Activated T-helper 1 cell treated with anti-CD3 and anti-CD28 coated beads, Interleukin-2, amount 50 U/mL, for 16 hours (primary cell): ENCODE measurements at places on chromosomes 6 and 20.

- DNase-seq = no peak
Observed at GRCh38 chr20:49825521-49826033, 12.9 kb downstream of the SLC9A8 start.

- DNase-seq = no peak
Observed at GRCh38 chr20:23441850-23442313, 2.4 kb downstream of the CSTL1 start.

DNA sequence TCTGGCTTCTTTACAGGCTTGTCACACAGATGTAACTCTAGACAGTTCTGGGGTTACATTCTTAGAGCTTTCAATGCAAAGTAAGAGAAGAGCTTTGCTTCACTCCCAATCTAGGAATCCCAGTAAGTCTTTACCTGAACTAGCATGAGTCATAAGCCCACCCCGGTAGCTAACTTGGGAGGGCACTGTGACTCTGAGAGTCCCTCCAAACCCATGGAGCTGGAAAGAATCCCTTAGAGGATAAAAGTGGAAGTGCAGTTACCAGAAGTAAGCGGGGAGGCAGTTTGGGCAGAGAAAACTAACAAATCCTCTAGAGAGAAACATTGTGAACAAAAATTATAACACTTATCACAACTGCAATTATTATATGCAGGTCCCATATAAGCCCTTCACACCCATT, 84.0 kb upstream of the SMLR1 start:
- no peak for DNase-seq

- DNase-seq = no peak
Observed at GRCh38 chr20:15475483-15475882, 1097.8 kb downstream of the KIF16B start.

DNA sequence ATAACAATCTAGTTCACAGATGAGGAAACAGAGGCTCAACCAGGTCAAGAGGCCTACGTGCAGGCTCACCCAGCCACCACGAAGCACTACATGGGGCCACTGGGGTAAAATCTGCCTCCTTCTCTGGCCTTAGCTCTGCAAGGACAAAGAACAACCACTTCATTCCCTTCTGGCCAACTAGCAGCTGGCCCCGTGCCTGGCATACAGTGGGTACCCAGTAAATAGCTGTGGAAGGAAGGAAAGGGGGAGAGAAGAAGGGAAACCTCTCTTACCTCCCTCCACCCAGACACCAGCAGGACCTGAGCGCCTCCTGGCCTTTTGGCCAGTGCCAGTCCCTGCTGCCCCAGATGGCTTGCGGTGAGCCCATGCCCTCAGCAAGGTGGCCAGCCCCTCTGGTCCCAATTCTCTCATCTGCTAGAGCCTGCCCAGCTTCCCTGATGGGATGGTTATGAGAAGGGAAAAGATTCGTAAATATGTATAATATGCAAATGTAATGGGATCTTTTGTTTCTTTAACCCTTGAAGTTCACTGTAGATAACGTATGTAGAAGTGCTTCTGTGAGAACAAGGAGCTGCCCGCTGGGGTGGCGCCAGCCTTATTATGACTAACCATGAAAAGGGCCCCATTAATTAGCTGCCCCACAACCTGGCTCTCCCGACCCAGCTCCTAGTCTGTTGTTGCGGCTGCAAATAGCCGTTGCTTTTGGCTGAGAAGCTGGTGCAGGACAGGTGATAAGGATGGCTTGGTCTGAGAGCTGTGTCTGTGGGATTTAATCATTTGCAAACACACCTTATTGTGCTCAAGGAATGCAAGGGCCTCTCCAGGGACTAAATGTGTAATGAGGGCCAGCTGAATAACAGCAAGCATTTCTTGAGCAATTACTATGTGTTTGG, 62.0 kb downstream of the DLGAP4 start:
- DNase-seq = no peak

- DNase-seq = no peak
Observed at GRCh38 chr6:26129656-26130055, 42.4 kb downstream of the HFE start.

- no peak for DNase-seq
Observed at GRCh38 chr6:26524722-26525370, 13.3 kb upstream of the HMGN4 start.

DNA sequence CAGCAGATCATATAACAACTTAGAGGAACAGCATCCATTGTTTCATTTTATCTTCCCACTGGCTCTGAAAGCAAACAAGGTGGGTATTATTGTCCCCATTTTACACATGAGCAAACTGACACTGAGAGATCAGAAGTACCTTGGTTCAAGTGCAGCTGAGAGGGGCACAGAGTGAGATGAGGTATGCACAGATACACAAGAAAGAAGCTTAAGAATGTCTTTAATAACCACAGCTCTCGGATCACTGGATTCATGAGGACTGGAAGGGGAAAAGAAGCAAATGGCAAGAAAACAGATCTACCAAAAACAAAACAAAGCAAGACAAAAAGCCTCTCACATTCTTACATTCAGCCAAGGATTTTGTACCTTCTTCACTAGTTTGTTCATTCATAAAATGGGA, 10.6 kb downstream of the SLC2A10 start:
- DNase-seq = no peak

GRCh38 chr6:130324657-130325056, 41.2 kb upstream of the TMEM200A start:
- DNase-seq = no peak

- DNase-seq = no peak
Observed at GRCh38 chr6:31736768-31737314, 511 bp upstream of the CLIC1 start.

- no peak for DNase-seq
Observed at GRCh38 chr6:15398633-15399275, 152.9 kb downstream of the JARID2 start.

GRCh38 chr20:51482836-51483473, 59.6 kb downstream of the NFATC2 start:
- DNase-seq = no peak

- no peak for DNase-seq
Observed at GRCh38 chr6:5995949-5996713, 10.6 kb downstream of the NRN1 start.

DNA sequence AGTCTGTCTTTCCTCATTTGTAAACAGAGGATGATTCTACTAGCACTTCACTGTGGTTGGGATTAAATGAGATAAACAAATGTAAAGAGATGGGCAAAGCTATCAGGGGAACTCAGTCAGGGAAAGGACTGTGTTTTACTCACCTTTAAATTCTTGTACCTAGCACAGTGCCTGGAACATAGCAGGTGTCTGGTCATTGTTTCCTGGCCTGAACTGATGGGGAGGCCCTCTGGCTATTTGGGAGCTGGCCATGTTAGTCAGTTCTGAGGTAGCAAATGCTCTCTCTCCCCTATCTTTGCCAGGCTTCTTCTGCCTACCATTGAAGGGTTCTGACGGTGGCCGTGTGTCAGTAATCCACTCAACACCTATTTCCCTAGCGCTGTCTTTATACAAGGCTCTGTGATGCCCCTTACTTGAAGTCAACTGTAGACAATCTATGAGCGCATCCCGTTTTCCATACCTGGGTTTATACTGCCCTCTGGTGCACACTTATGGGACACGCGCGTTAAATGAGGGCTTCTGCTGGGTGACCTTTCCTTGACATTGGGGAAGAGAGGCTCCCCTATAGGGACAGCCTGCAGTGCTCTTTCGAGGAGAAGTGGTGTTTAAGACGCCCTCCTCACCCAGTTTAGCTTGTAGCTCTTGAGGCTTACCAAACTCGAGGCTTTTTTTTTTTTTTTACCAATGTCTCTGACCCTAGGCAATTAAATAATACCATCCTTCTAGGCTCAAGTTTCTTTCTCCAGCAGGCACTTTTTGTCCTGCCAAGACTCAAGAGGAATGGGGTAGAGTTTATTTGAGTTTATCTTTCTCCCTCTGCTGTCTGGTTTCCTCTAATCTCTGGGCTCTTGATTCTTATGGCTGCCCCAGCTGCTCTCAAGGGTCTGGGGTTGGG, 4.0 kb upstream of the SPATS1 start:
- DNase-seq = peak; percentile 39

GRCh38 chr6:73079611-73079955, 145.7 kb downstream of the KHDC1L start:
- DNase-seq = no peak

DNA sequence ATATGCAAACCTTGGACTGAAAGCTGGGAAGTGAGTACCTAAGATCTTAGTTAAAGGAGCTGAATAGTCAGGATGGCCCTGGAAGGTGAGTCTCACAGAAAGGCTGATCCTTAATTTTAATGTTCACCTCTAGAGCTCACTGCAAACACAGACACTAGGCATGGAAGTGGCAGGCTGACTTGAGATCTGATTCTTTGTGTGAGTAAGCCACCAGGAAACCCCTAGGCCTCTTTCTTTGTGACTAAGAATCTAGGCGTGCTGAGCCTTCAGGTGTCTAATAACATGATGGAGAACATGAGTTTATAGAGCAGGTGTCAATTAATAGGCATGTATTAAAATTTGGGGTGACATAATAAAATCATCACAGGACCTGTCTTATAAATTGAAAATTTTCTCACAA, 642.2 kb downstream of the EYS start:
- no peak for DNase-seq

- no peak for DNase-seq
Observed at GRCh38 chr20:23139524-23139923, 53.4 kb upstream of the CD93 start.

DNA sequence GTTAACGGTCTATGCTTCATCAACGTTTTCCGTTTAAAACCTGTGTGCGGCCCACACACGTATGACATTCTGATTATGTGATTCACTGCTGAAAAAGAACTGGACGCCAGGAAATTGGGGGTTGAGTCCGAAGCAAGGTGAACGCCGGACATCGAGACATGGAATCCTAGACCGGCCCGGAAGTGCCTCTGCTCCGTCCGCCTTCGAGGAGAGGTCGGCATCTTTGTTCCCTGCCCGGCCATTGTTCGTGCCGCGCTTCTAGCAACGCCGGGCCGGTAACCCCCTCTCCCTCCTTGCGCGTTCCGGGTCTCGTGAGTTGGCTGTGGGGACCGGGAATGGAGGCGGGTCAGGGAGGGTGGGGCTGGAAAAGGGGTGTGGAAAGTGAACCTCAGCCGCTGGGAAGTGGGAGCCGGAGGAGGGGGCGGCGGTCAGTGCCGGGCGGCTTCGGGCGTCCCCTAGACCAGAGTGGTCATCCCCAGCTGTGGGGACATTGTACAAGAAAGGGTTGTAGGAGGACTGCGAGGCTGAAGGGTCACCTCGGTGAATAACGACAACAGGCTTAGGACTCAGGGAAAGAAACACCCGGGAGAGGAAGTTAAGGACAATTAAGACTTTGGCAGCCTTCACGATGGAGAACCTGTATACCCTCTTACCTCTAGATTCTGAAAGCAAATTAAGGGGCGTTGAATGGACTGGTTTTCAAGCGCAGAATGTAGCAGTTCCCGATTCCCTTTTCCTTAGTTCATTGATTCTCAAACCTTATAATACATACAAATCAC, at the start of gene ZSCAN9:
Gene ZSCAN9 (plus strand): TSS at position 220 of the 779 bp plus-strand sequence. CDS start 1,810 bp downstream, outside the sequence.
- no peak for DNase-seq

GRCh38 chr6:15389765-15390723, 144.2 kb downstream of the JARID2 start:
- no peak for DNase-seq

DNA sequence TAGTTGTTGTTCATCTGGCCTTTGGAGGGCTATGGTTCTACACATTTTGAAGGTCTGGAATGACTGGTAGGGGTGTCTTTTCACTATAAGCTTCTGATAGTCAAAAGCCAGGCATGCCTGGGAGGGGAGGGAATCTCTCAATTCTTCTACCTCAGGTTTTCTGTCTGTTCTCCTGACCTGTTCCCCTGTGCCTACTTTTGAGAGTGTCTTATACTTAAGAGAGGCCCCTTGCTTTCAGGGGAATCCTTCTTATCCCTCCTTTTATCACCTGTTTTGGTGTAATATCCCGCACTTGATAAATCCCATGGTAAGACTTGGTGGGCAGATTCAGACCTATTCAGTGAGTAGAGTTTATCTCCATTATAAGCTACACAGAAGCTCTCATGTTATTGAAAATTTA, 10.4 kb upstream of the SLC13A3 start:
- DNase-seq = no peak

DNA sequence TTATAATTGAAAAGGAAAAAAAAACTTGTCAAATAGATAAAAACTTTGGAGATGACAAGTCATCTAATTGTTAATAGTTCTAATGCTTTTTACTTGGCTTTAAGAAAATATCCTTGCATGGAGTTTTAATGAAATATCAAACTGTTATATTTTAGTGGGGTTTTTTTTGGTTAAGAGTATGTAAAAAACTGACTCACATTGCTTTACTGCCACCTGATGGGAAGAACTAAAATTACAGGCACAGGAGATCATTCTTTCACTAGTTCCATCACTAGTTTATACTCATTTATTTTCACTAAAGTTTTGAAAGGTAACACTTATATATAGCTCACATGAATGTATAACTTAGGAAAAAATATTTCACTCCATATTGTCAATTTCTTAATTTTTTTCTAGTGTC, 309.1 kb downstream of the LMBRD1 start:
- DNase-seq = no peak

- no peak for DNase-seq
Observed at GRCh38 chr6:20104696-20105095, 107.6 kb downstream of the MBOAT1 start.

DNA sequence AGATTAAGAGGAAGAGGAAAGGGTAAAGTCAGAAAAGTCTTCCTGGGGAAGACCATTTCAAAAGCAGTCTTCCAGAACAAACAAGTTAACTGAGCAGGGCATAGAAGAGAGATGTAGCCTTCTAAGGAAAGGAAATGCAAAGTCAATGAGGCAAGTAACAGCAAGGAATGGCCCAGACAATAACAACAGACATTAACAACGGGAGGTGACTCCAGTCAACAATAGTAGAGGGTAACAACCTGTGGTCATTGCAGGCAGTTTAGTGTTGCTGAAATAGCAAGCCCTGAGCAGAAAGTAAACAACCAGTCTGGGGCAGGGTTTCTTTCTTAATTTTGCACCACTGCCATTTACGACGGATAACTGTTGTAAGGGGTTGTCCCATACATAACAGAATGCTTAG, 2.1 kb downstream of the MDN1 start:
- DNase-seq = no peak

DNA sequence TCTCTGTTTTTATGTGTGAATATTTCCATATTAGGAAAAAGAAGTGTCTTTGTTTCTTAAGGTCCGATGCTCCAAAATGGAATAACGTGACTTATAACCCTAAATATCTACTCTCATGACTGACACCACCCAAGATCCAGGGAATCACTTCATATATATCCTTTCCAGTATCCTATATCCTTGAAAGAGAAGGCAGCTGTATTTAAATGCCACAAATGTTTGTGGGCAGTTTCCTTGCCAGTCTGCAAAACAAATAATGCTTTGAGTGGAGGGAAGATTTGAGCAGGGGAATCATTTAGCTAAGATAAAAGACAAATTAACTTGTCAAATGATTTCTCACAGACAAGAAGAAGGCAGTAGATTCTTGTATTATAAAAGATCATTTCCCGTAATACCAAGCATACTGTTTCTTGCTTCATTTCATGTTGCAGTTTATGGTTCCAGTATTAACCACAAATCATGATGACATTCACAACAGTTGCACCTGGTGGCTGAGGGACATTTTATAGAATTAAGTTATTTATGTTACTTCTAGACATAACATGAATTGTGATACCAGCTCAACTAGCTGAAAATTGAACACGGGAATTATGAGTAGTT, 30.0 kb upstream of the FABP7 start:
- no peak for DNase-seq
